ENCODE measurements at places on chromosomes 4 and X. TPM values are rescaled to one million over a fixed set of nuclear protein-coding genes. Genes with fewer than 3 reads are reported as not detected.

Gene CDX4
- total RNA-seq = not detected

DNA sequence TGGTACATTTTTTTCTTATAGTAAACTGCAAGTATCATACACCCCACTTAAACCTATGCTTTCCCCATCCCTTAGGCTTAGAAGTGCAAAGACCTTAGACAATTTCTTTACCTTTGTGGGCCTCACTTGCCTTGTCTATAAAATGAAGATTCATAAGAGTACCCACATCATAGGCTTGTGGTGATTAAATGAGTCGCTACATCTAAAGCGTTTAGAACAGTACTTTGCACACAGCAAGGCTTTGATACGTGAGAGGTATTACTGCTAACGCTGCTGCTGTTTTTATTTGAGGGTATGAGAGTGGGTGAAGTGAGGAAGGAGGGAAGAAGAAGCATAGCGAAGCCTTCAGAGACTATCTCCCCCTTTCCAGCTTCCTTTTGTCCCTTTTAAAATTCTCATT, 87.8 kb upstream of the RPS6KA3 start:
- no peaks in the 10 kb centered on the region for H3K4me1 ChIP-seq
- no peaks in the 10 kb centered on the region for H3K27me3 ChIP-seq
- H3K36me3 ChIP-seq = no peaks in the 10 kb centered on the region
- no peak overlapping the region for H3K27ac ChIP-seq

Gene USP27X
- total RNA-seq = 5.4 TPM

- no peak overlapping the region for H3K27ac ChIP-seq
- DNase-seq = no peak
- no peaks in the 10 kb centered on the region for H3K27me3 ChIP-seq
- no peaks in the 10 kb centered on the region for H3K4me1 ChIP-seq
- no peak overlapping the region for H3K4me3 ChIP-seq
These were observed 228.4 kb downstream of the SCFD2 start for GRCh38 chr4:53137468-53137867.

- no peak overlapping the region for H3K27ac ChIP-seq
- H3K27me3 ChIP-seq = no peaks in the 10 kb centered on the region
- no peak overlapping the region for H3K4me3 ChIP-seq
- no peaks in the 10 kb centered on the region for H3K4me1 ChIP-seq
These were observed 3.9 kb downstream of the RNF128 start for GRCh38 chrX:106730401-106730800.

- no peaks in the 10 kb centered on the region for H3K27me3 ChIP-seq
- H3K36me3 ChIP-seq = no peaks in the 10 kb centered on the region
- no peaks in the 10 kb centered on the region for H3K4me1 ChIP-seq
- DNase-seq = no peak
- H3K27ac ChIP-seq = no peak overlapping the region
These were observed 26.8 kb downstream of the ANKRD17 start for GRCh38 chr4:73231518-73232487.

Data from sigmoid colon (tissue), 7 donors.